Hippocampal formation (tissue), 2 donors: ENCODE measurements at places on chromosomes 6 and 20.

DNA sequence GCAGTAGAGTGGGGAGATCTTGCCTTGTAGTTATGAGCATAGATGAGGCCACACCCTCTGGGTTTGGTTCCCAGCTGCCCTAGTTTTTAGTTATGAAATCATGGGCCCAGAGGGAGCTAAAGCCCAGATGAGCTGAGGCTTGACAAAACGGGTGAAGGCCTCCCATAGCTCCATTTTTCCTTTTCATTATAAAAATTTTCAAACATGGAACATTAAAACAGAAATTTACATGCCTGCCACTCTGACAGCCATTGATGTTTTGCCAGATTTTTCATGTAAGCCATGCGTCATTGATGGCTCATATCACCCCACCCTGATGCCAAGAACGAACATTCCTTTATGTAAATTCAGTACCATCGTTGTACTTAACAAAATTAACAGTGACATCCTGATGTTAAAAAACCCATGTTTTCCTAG lies 67.9 kb downstream of the IGF2R start:
- no peak for DNase-seq

GRCh38 chr6:13702809-13703302 lies 8.8 kb downstream of the RANBP9 start:
- DNase-seq: no peak

DNA sequence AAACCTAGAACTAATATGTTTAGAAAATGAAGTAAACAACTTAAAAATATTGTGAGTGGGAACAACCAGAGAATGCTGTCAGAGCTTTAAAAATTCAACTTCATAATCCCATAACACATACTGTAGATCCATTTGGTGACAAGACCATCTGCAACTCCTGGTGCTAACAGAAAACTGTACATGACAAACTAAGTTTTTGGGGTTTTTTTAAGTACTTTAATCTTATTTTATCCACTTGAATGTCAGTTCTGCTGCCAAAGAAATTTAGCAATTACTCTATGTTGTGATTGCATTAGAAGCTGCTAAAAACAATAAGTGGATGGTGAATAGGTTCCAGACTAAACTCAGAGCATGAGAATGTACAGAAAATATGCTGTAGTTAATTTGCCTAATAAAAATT lies 345.4 kb downstream of the COL12A1 start:
- no peak for DNase-seq

- no peak for DNase-seq
Observed at GRCh38 chr6:116682334-116682712, 1.3 kb downstream of the KPNA5 start.

GRCh38 chr6:49118478-49118877 lies 344.6 kb downstream of the MMUT start:
- no peak for DNase-seq

- DNase-seq: peak; percentile 19
Observed at GRCh38 chr6:106574741-106575458, 54.4 kb downstream of the RTN4IP1 start.

DNA sequence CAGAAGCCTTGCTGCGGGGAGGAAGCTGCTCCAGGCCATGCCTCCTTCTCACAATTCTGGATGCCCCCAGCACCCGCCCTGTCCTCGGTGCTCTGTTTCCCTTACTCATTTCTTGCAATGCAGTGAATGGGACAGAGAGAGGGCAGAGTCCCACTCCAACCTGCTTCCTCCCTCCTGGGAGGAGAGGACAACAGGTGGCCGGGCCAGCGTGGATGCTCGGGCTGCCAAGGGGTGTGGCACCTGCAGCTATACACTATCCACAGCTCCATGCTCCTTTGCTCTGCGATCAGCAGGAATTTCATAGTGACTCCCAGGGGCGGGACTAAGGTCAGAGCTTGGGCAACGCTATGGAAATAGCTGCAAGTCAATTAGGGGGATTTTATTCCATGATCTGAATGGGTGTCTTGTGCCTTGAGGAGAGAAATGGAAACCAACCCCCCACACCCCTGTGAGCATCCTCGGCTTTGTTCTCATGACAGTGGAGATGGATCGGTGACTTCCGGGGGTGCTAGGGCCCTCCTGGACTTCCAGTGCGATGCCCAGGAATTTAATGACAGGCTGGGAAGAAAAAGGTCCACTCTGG lies 192.5 kb downstream of the MYLK4 start:
- DNase-seq: no peak

- peak; percentile 60 for DNase-seq
Observed at GRCh38 chr20:32457479-32457986, 99.4 kb downstream of the ASXL1 start.

- DNase-seq: no peak
Observed at GRCh38 chr6:134982161-134982560, 32.3 kb upstream of the ALDH8A1 start.

DNA sequence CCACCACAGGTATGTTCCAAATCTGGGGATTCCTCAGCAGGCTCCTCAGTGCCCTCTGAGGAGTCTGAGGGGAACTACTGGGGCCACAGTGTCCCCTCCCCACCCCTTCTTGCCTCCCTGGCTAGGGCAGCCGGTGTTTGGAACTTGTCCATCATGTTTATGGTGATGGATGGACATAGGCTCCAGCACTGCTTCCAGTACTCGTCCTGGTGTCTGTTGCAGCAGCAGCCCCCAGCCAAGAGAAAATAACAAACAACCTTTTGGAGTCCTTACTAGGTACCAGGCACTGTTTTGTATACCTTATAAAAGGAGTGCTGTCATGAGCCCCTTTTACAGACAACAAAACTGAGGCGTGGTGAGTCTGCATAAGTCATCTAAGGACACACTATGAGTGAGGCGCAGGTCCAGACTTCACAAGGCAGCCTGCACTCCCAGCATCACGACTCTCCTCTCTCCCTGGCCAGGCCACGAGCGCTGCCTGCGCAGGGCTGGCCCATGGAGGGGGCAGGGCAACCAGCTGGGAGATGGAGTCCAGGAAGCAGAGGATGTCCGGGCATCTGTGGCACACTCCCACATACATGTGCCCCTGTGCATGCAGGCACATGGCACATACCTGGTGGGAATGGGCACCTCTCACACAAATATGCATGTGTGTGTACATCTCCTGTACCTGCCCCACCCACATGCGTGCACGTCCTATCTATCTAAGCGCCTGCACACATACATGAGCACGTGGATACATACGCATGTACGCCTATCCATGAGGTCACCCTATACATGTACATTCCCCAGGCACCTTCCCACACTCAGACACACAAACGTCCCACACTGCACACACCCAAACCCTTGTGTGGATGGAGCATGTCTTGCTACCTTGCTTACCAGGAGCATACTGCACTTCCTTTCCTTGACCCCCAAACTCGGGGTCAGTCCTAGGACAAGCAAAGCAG lies 152.7 kb downstream of the VEGFA start:
- DNase-seq: no peak

- DNase-seq: no peak
Observed at GRCh38 chr20:59179988-59180387, 16.4 kb downstream of the ZNF831 start.

- no peak for DNase-seq
Observed at GRCh38 chr6:91130126-91130525, 543.3 kb upstream of the MAP3K7 start.

DNA sequence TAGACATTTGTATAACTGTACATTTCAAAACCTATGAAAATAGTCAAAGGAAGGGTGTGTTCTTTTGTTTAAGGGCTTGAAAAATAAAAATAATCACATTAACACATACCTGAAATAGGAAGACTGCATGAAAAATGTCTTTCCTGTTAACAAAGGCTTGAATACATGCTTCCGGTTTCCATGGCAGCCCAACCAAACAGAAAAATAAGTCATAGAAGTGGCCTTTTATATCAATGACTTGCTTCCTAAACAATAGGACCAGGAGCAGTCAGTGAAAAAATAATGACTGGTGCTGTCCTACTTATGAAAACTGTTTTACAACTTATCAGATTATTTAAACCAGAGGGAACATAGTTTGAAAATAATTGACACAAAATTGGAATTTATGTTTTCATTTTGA lies 412.6 kb upstream of the PLCB4 start:
- DNase-seq: no peak

DNA sequence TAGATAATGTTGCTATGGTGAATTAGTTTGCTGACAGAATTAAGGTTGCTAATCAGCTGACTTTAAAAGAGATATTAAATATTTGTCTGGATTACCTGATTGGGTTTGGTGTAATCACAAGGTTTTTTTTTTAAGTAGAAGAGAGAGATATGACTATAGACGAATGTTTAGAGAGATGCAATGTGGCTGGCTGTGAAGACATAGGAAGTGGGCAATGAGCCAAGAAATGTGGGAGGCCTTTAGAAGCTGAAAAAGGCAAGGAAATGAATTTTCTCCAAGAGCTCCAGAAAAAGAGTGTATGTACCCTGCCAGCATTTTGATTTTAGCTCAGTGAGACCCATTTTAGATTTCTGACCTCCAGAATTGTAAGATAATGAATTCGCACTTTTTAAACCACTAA lies 598.3 kb downstream of the PKHD1 start:
- no peak for DNase-seq

- no peak for DNase-seq
Observed at GRCh38 chr20:50873585-50873984, 57.7 kb downstream of the ADNP start.

GRCh38 chr6:21997119-21998037 lies 299.5 kb downstream of the PRL start:
- no peak for DNase-seq

GRCh38 chr6:3718407-3718806 lies 33.1 kb downstream of the PXDC1 start:
- no peak for DNase-seq

DNA sequence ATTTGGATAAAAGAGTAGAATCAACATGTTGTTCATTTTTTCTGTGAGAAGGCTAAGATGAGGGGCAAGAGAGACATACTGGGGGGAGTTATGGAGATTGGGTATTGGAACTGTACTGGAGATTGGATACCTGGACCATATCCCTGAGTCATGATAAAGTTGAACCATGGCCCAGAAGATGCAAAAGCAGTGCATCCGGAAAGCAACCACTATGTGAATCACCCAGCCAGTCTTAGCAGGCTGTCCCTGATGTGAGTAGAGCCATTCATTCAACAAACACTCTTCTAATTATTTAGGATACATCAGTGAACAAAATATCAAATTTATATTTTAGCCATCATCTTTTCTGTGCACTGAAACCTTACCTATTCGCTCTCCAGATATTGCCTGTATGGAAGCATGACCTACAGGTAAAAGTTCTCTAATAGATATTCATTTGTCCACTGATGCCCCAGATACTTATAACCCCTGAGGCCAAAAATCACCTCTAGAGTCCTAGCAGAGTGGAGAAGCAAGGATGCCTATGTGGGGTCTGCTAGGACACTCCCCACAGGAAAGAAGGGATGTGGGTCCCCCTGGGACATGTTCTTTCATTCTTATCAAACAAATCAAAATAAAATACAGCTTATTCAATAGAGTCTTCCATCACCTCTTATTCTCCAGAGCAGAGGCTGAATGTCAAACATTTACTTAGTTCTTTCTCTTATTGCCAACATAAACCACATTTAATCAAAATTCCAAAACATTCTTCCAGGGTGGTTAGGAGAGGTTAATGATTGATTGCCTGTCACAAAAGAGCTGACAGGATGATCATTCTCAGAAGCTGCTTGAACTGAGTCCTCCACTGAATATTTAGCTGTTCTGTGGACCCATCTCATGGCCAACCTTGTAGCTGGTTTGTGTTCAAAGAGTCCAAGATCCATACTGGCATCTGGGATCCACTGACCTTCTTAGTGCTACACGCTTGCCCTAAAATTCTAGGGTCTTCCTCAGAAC lies 37.0 kb upstream of the PKHD1 start:
- DNase-seq: no peak

GRCh38 chr6:113149511-113149910 lies 707.6 kb upstream of the MARCKS start:
- DNase-seq: no peak

GRCh38 chr20:48752963-48753362 lies 74.8 kb downstream of the PREX1 start:
- DNase-seq: no peak

DNA sequence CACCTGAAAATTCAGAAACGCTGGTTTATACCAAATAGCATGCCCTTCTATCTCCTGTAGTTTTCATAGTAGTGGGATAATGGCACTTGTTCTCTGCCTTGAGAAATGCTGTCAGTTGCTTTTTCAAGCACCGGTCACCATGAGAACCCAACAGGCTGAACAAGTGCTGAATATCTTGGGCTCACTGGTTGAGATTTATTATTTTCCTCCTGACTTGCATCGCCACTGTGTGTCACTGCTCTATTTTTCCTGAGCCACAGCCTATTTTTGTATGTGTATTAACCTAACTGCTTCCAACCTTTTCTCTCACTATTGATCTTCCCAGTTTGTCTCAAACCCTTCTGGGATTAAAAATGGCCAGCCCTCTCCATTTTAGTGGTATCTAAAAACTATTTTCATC lies 71.9 kb downstream of the OPN5 start:
- no peak for DNase-seq

DNA sequence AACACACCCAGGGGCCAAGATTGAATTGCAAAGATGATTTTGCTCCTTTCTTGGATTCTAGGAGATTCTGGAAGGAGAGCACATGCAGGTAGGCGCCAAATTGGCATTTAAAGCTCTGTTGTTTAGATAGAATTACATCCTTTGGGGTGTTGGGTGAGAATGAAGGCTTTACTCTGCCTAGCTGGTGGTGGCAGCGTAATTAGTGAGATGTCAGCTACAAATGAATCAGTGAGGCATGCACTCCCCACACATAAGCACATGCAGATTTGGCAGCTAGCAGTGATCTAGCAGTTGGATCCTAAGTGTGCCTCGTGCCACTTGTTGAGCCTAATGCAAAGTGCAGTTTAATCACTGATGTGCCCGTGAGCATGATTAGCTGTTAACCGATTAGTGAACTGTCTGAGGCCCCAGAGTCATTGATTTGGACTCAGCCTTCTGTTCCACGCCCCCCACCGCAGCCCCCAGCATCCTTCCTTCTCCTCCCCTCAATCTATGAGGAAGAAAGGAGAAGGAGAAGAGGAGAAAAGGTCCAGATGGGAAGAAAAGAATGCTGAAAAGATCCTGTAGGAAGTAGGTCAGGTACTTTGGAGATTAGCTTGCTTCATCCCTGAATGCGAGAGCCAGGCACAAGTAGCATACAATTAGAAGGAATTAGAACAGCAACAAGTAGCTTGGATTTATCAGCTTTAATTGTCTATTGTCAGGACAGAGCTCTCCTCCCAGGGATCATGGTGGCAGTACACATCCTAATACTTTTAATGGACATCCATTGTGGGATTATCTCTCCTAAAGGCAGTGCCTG lies 6.0 kb upstream of the PRDM1 start:
- no peak for DNase-seq

- no peak for DNase-seq
Observed at GRCh38 chr20:60304026-60304590, 345.9 kb downstream of the CDH26 start.

- no peak for DNase-seq
Observed at GRCh38 chr20:4708856-4709255, 12.9 kb upstream of the PRND start.
